Glomerular endothelial cell (primary cell): ENCODE measurements at places on chromosomes 5 and 9. TPM values are rescaled to one million over a fixed set of nuclear protein-coding genes. Genes with fewer than 3 reads are reported as not detected.

The RFX3 gene
- total RNA-seq = 8.7 and 8.9 TPM in 2 replicates

The SCGB3A2 gene
- total RNA-seq = not detected in 2 replicates

The SLC46A2 gene
- total RNA-seq = not detected in 2 replicates

The CBY3 gene
- 3.0 TPM in 1 of 2 replicates, not detected in the other for total RNA-seq

The OGN gene
- not detected in 2 replicates for total RNA-seq

The HNRNPK gene
- total RNA-seq = 557 and 583 TPM in 2 replicates

The C9orf78 gene
- 46.3 and 58.4 TPM in 2 replicates for total RNA-seq

The IQGAP2 gene
- 2.8 and 3.6 TPM in 2 replicates for total RNA-seq

The IRGM gene
- not detected in 2 replicates for total RNA-seq

The LHX3 gene
- total RNA-seq = not detected in 2 replicates

The PCDHB16 gene
- total RNA-seq = 0.05 and 1.1 TPM in 2 replicates

The CARTPT gene
- not detected in 2 replicates for total RNA-seq

The ACTBL2 gene
- total RNA-seq = 2.8 and 4.0 TPM in 2 replicates

The BTNL3 gene
- total RNA-seq = not detected in 2 replicates

The FGF1 gene
- 0.82 and 1.5 TPM in 2 replicates for total RNA-seq

The GABRA6 gene
- total RNA-seq = not detected in 2 replicates

The SPATA31D3 gene
- not detected in 2 replicates for total RNA-seq

- DNase-seq = no peak
These were observed 8.4 kb upstream of the TOR1B start for GRCh38 chr9:129794549-129794948.

GRCh38 chr9:129567842-129568559 lies 52.9 kb downstream of the C9orf50 start:
- DNase-seq = no peak

- no peak for DNase-seq
These were observed 64.7 kb downstream of the POU5F2 start for GRCh38 chr5:93676704-93677103.

DNA sequence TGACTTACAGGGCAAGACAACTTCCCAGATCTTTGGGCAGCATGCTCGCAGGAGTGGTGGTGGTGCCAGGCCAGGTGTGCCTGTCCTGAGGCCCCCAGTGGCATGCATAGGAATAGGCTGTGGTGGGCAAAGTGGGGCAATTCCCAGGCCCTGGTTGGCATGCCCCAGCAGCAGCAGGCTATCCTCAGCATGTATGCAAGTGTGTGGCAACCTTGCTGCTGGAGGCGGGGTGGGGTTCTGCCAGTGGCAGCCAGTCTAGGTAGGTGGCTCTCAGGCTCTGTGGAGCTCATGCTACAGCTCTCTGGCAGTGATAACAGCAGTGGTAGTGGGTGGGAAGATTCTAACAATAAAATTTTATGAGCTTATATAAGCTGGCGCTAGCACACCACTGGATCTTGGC lies 27.7 kb upstream of the C6 start:
- no peak for DNase-seq

- no peak for DNase-seq
These were observed 4.3 kb upstream of the AHRR start for GRCh38 chr5:317086-317811.

GRCh38 chr5:164265566-164265965 lies 760.1 kb downstream of the MAT2B start:
- no peak for DNase-seq

GRCh38 chr9:106441283-106441682 lies 421.7 kb upstream of the ZNF462 start:
- no peak for DNase-seq

GRCh38 chr9:69323861-69324260 lies 1.2 kb upstream of the ENTREP1 start:
- no peak for DNase-seq

GRCh38 chr5:74085186-74085585 lies 459.2 kb downstream of the ARHGEF28 start:
- no peak for DNase-seq

DNA sequence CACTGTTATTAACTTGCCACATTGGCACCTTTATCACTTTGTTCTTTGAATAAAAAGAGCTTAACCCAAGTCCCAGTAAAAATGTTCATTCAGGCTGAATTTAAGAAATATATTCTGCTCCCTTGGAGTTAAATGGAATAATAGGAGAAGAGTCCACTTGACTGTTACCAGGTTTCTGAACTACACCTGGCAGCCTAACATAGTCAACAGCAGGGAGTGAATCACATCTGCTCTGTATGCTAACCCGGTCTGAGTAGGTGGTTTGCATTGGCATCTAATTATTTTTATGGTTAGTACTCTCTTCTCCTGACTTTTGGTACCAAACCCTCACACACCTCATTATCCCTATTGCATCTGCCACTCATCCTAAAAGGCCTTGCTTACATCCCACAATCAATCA lies 86.7 kb downstream of the STK32A start:
- no peak for DNase-seq

DNA sequence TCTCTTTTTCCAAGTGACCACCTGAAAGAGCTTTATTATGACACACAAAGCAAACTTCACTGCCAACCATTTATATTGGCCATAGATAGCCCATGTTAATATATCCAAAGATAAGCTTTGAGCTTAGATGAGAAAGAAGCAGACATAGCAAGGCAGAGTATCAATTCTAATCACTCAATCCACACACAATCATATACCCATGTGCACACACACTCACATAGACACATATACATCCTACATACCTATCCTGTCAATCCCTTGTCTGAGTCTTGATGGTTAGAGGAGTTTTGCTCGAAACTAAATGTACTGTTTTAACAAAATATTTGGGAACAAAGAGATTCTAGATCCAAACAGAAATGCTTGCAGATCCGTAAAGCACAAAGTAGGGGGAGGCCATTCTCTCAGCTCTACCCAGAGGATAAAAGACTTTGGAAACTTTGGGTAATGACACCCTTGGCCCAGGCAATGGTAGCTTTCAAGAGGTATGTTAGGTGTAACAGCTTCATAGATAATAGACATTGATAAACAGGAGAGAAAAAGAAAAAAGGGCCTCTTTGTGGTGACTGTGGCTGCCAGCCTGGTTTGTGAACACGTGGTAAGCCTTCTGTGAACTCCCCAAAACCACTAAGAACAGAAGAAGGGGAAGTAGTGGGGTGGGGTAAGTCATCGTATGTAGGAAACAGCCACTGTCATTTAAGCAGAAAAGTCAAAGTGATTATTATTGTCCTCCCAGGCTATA lies 121.6 kb downstream of the TLR4 start:
- no peak for DNase-seq

GRCh38 chr9:34140853-34141252 lies 14.4 kb upstream of the DCAF12 start:
- no peak for DNase-seq

- no peak for DNase-seq
These were observed 132.1 kb upstream of the RUSC2 start for GRCh38 chr9:35357826-35358225.

DNA sequence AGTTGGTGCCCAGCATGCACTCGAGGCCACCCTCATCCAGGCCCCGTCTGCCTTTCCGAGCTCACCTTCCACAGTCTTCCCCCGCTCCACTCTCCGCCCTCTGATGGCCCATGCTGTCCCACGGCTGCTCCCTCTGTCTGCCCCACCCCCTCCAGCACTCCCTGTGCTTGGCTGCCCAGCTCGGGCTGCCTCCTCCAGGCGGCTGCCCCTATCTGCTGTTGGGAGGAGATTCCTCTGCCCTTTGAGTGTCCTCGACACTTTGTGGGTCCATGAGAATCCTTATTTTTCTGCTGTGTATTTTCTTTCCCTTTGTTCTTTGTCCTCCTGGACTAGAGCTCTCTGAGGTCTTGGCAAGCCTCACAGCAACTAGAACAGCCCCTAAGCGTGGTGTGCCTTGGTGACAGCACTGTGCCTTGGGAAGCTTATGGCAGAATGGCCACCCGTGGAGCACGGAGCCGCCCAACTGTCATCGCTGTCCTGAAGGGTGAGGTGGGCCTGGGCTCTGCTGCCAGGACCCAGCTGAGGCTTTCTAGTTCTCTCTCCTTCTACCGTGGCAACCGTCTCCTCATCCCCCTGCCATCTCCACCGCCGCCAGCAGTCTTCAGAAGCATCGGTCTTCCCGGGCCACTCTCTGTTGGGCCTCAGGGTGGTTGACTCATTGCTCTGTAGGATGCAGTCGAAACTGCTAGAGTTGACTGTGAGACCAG lies 5.2 kb downstream of the NTMT1 start:
- DNase-seq = no peak

DNA sequence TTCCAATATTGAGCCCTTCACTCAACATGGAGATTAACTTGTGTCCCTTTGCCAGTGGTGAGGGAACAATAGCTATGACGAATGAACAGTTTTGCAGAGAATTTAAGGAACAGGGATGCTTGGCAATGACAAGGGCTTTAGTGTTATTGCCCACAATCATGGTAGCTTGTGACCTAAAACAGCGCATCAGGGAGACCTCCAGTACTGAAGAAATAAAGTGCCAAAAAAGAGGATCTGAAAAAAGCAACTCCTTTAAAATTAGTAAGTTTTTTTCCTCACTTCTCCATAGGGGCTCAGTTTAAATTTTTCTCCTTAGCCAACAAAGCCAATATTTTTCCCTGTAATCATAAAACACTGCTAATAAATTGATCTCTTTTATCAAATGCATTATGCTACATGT lies 41.8 kb upstream of the PAM start:
- no peak for DNase-seq

DNA sequence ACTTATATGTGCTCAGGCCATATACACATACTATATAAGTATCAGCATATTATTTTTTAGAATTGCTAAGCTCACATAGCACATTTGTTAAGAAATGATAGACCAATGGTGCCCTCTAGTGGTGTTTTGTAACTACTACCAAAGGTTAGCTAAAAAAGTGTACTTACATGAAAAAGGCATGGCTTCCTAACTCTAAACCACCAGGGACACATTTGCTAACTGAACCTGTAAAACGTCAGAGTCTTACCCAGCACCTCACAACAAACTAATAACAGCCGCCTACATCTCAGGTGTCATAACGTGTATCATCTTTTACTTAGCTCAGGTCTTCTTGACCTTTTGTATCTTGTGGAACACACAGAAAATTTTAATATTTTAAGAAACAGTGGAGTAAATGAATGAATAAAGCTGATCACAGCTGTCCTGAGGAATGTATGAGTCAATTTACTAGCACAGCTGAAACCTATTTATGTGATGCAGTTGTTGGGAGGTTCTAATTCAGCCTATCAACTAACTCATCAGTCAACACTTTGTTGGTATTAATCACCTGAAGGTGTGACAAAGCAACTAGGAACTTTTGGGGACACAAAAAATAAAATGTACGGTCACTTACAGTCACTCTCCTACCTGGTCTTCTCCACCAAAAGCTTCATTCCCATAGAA lies 72.9 kb downstream of the BAAT start:
- DNase-seq = peak; percentile 89

DNA sequence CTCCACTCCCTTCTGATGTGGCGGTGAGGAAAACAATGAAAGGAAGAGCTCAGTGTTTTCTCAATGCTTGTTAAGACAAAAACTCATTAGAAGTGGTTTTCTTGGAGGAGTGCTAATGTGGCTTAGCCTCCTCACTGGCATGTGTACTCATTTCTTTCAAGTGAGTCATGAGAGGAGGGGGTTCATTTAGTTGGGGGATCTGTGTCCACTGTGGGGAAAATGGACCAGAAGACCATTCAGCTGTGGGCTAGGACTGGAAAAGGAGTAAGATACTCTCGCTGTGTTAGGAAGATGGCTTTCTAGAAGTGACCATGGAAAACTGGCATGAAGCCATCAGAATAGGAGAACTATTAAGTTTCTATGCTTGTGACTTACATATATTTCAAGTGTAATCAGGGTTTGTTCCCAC lies 23.5 kb downstream of the KLF9 start:
- no peak for DNase-seq

DNA sequence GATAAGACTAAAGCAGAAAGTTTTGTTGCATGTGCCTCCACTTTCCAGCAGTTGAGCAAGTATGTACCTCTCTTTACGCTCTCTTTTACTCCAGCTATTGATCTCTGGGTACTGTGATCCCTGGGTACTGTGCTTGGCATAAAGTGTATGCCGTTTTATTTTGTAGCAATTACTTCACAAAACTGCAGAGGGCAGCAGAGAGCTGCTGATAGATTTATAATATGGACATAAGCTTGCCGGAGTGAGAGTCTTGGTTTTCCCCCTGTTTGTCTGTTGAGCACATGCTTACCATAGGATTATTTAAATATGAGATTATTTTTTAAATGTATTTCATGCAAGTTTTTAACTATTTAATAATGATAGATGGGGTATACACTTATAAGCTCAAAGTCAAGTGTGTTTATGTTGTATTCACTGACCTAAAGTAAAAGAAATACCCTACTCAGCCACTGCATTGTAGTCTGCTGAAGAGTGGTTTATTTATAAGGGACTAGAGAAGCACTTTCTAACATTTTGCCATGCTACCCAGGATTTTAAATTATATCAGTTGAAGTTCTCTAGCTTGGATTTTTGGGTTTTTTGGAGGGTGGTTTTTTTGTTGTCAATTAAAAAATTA lies 13.0 kb downstream of the TTC1 start:
- peak; percentile 66 for DNase-seq

- DNase-seq = no peak
These were observed 361.6 kb upstream of the RIOK2 start for GRCh38 chr5:97544678-97545077.

DNA sequence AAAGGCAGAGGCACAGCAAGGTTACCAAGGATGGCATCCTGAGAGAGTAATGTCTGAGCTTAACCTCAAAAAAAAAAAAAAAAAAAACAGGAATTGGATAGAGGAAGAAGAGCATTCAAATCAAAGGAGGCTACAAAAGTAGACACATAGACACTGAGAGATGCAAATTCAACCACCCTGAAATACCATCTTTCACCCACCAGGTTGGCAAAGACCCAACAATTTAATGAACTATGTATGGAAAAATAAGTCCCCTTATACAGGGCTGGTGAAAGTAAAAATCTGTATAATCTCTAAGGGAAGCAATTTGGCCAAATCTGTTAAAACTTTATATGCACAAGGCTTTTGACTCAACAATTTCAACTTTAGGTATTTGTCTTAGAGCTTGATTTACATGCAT lies 4.9 kb downstream of the NADK2 start:
- no peak for DNase-seq

- DNase-seq = no peak
These were observed 40.7 kb downstream of the TIMD4 start for GRCh38 chr5:156922207-156922792.

GRCh38 chr5:85614489-85614888 lies 1003.3 kb upstream of the COX7C start:
- no peak for DNase-seq

DNA sequence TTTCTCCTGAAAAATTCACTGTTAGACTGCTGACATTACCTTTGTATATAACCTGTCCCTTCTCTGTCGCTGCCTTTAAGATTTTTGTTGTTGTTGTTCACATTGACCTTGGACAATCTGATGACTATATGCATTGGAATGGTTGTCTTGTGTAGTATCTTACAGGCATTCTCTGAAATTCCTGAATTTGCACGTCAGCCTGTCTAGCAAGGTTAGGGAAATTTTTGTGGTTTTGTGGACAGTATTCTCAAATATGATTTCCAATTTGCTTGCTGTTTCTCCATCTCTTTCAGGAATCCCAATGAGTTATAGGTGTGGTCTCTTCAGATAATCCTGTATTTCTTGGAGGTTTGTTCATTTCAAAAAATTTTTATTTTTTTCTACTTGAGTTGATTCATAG lies 140.8 kb downstream of the PRR16 start:
- no peak for DNase-seq

- DNase-seq = no peak
These were observed 674.3 kb downstream of the ACTL7B start for GRCh38 chr9:108181441-108181840.

GRCh38 chr5:15492545-15492944 lies 7.4 kb upstream of the FBXL7 start:
- no peak for DNase-seq

- no peak for DNase-seq
These were observed 117.2 kb downstream of the APBA1 start for GRCh38 chr9:69554945-69555344.

GRCh38 chr9:19036611-19037010 lies 3.6 kb upstream of the SAXO1 start:
- DNase-seq = no peak
